ENCODE measurements at places on chromosomes 3 and 15.

DNA sequence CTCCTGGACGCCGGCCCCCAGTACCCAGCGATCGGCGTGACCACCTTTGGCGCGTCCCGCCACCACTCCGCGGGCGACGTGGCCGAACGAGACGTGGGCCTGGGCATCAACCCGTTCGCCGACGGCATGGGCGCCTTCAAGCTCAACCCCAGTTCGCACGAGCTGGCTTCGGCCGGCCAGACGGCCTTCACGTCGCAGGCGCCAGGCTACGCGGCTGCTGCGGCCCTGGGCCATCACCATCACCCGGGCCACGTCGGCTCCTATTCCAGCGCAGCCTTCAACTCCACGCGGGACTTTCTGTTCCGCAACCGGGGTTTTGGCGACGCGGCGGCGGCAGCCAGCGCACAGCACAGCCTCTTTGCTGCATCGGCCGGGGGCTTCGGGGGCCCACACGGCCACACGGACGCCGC lies 956 bp downstream of the ZIC1 start:
- DNase-seq = no peak

DNA sequence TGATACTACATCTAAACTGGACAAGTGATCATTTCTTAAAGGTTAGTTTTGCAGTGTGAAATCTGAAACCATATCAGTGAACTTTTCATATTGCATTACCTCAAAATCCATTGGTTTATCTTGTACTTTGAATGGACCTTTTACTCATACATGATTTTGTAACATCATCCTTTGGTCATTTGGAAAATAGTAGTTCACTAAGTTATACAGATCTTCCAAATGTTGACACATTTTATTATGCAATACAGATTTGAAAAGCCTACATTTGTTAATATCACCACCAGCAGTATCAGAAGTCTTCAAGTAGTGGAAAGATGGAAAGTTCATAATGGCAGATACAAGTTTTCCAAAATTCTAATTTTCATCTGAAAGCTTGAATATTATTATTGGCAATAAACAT lies 64.0 kb upstream of the CDV3 start:
- no peak for DNase-seq

DNA sequence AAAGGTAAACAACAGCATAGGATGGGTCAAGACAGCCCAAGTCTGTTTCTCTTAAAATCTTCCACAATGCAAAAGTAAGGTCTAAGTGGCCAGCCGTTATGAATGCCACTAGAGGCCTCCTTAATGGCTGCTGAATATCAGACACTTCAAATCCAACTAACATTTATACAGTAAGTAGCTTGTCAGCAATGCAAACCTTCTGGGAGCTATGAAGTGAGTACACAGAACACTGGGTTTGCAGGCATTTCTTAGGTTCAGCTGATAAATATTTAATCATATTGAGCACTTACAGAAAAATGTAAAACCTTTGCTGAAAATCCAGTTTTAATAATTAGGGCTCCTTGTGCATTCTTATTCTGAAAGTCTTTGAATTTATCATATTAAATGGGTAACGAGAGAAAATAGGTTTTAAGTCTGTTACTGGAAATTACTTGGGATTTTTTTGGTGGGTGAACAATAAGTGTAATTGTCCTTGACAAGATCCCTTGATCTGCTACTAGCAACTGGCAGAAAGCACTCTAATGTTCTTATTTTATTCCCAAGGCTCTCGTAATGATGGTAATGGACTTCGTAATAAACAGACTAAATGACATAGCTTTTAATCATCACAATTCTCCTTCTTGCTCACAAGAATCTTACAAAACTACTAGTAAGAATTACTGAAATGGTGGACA lies 141.7 kb upstream of the GPR149 start:
- no peak for DNase-seq

GRCh38 chr3:64048631-64049061 lies 25.4 kb upstream of the PSMD6 start:
- no peak for DNase-seq

DNA sequence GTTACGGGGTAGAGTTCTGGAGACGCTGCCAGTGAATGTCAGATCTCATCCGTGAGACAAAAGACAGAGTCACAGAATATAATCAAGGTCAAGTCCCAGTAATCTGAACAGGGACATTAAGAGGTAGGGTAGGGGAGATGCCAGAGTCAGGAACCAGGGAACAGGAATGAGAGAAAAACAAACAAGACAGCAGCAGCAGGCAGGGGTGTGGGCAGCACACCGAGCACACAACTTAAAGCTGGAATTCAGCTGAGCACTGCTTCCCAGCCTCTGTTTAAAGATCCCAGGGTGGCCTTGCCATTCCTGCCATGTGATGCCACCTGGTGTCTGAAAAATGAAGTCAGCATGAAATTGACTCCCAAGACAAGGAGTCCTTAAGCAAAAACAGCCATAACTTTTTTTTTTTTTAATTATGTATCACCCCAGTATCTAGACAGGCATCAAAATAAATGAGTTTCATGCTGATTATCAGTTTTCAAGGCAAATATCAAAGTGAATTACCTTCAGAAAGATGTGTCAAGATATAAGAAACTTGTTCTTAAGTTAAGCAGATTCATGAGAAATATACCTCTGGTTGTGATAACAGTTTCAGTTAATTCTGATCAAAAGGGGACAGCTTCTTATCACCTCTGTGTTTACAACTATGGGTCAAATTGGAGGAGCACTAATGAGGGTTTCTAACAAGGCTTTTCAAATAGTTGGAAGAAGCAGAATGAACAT lies 203.7 kb downstream of the SLC9A9 start:
- DNase-seq = peak; percentile 9

DNA sequence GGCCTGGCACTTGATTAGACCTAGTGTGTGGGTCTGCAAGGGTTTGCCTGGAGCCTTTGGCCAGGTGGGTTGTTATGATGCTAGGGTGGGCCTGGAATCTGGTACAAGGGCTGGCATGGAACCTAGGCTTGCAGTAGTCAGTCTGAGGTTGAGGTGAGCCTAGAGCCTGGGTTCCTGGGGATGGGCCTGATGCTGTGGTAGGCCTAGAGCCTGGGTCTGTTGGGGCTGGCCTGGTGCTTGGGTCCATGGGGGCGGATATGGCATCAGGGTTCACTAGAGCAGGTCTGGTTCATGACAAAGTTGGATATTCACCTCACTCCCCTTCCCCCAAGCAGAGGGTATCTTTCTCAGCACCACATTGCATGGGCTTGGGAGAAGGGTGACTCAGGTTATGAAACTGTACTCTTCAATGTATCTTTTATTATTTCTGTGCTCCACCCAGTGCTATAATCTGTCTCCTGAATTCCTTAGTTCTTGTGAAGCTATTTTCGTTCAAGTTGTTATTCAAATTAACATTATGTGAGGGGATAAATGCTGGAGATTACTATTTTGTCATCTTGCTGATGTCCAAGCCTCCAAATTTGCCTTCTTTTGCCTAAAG lies 274.4 kb downstream of the NFKBIZ start:
- DNase-seq = no peak

DNA sequence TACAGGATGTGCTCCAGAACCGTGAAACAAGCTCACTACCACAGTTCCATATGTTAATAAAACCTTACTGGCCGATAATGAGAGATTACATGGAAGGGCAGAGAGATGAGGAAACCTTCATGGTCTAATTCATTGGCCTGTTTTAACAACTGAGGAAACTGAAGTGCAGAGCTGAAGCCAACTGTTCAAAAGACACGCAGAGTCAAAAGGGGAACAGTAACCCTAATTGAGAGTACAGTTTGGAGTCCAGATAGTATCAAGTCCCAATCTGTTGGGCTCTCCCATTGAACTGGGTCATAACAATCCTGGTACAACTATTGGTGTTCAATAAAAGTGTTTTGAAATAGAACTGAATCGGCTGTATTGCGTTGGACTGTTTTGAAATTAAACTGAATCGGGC lies 69.6 kb downstream of the SLC12A8 start:
- DNase-seq = no peak

DNA sequence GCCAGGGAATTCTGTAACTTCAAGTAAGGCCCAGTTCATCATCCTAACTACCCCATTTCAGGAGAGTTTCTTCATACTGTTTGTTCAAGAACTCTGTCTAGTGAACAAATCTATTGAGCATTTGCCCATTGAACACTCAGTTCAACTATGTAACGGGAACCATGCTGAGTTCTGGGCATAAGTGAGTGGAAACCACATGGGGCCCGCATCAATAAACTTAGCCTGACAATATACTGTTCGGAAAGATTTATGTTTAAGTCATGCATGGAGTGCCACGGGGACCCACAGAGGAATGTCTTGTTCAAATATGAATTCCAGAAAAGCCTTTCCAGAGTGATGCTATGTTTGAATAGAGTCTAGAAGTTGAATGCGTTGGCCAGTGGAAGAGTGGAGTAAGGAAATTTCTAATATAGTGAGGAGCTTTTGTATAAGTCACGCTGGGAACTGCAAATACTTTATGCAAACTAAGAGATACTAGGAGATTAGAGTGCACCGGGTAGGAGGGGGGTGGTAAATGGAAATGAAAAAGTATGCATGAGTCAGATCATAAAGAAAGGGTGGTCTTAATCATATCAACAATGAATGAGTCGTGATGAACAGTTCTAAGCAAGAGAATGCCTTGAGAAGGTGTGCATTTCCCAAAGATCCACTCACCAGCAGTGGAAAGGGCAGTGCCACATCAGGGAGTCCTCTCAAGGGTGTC lies 279.8 kb downstream of the VPS13C start:
- DNase-seq = no peak

DNA sequence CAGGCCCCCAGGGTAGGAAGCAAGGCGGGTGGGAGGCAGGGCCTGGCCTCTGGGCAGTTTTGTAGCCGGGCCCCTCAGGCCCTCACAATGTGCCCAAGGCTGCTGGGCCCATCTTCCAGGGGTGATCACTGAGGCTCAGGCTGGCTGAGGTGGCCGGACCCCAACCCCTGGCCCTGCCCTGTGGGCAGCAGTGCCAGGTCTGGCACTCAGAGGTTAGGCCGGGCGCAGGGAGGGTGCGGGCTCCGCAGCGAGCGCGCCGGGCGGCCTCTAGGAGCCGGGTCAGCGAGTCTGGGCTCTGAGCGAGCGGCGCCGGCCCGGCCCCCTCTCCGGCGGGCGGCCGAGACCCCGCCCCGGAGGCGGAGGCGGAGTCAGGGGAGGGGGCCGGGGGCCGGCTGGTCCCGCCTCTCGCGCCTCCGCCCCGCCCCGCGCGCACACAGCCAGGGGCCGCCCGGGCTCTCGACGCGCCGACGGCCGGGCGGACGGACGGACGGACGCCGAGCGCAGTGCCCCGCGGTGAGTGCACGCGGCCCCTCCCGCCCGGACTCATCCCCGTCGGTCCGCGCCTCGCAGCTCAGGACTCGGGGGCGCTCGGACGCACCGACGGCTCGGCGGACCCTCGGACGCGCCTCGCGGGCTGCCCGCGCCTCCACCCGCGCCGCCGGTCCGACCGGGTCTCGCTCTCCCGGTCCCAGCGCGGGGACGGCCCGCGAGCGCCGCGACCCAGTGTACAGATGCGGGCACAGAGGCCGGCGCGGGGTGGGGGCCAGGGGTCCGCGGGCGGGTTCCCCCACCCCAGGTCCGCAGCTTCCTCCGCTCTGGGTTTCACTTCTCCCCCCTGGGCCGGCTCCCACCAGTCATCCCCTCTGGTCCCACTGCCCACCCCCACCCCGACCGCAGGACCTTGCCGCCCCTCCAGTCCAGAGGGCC lies at the start of gene FBLN2:
TSS of gene FBLN2 (plus strand) at position 430 of the 927 bp plus-strand sequence. CDS start 21,231 bp downstream, outside the sequence.
- DNase-seq = no peak

DNA sequence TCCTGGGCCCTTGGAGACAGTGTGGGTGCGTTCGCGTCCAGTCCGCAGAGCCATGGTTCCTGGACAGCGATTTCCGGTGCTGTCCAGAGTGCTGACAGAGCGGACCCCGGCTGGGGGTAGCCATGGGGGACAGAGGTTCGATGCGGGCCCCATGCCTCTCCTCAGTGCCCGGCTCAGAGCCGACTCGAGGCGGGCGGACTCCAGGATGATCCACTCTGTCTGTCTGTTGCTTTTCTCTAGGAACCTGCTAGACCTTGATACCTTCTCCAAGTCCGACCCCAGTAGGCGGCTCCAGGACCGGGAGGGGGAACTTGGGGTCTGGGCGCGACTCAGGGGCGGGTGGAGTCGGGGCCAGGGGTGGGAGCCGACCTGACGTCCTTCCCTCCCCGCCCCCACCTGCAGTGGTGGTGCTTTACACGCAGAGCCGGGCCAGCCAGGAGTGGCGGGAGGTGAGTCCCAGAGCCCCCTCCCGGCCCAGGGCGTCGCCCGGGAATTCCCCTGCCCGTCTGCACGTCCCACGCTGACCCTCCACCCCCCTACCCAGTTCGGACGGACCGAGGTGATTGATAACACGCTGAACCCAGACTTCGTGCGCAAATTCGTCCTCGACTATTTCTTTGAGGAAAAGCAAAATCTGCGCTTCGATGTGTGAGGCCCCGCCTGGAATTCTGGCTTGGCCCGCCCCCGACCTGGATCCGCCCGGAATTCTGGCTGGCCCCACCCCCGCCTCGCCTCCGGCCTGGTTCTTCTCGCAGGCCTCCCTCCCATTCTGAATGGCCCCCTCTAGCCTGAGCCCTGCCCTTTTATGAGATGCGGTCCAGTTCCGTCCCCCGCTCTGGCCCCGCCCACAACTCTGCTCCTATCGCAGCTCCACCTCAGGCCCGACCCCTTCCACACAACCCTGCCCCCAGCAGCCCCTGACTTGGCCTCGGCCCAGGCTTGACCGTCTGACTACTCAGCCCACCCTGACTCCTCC lies 1.0 kb downstream of the CPNE9 start:
- DNase-seq = no peak

GRCh38 chr15:32683906-32684584 lies 33.8 kb upstream of the GREM1 start:
- DNase-seq = no peak

DNA sequence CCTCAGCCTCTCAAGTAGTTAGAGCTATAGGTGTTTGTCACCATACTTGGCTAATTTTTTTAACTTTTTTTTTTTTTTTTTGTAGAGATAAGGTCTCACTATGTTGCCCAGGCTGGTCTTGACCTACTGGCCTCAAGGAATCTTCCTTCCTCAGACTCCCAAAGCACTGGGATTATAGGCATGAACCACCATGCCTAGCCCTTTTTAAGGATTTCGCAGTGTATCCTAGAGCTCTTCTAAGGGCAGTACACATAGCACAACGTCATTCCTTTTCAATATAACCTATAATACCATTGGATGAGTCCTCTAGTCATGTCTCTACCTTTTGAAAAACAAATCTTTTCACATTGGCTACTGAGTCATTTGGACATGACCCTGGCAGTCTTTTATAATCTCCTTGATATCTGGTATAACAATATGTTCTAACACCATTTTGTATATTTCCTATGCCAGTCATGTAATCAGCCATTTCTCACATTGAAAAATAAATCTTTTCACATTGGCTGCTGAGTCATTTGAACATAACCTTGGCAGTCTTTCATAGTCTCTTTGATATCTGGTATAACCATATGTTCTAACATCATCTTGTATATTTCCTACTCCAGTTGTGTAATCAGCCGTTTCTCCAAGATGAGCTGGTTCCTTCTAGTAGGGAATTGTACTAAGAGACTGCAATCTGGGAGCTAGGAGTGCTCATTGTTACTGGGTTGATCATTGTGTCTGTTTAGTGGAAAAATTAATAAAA lies 944.7 kb downstream of the MCTP2 start:
- no peak for DNase-seq

- DNase-seq = no peak
These were observed 102.2 kb downstream of the ABHD5 start for GRCh38 chr3:43792904-43793303.

Measured in stimulated activated CD4-positive, alpha-beta T cell treated with anti-CD3 and anti-CD28 coated beads, Interleukin-2, amount 100 ng/mL, for 24 hours (primary cell).